ENCODE measurements at places on chromosomes 6 and 20.

GRCh38 chr6:92147246-92147645 is 1272.1 kb downstream of the EPHA7 start:
- no peak for DNase-seq

GRCh38 chr6:54716010-54716409 is 130.6 kb upstream of the FAM83B start:
- no peak for DNase-seq

DNA sequence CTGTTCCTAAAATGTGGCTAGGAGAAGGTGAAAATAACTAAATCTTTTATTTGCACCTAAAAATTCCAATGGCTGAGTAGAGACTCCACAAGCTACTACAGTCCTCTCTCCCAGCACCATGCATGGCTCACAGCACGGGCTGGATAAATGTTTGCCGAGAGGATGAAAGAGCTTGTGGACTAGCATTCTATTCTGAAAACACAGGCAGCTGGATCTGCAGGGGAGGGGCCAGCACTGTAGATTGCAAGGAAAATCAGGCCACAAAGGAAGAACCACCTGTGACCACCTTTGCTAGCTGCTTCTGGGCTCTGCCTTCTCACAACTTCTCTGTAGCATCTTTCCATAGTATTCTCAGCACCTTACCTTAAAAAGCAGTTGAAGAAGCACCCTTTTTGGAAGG is 46.6 kb downstream of the CLIC5 start:
- DNase-seq, result no peak

GRCh38 chr6:158285656-158286021 is 26.6 kb upstream of the TULP4 start:
- no peak for DNase-seq

DNA sequence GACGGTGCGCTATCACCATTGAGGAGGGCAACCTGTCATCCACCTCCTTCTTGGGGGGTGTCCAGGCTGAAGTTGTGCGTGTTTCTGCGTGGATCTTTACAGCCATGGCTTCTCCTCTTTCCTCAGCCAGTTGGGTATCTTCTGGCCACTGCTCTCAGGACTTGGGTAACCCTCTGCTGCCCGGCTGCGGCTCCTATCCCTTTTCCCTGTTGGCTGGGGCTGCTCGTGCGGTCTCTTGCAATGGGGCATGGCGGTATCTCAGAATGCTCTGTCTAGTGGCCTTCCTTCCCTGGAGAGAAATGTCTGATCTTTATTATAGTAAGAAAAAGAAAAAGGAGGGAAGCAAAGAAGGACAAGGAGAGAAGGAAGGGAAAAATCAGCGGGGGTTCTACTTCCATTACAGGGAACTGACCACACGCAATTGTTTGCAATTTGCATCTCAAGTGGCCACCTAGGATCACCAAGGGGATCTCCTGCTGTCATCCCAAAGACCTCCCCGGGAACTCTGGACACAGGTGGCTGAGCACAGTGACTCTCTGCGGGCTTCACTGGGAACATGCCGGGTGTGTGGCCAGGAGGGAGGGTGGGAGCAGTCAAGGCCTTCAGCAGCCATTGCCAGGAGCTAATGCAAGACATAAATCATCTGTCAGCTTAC is 60.8 kb downstream of the NPEPL1 start:
- no peak for DNase-seq

DNA sequence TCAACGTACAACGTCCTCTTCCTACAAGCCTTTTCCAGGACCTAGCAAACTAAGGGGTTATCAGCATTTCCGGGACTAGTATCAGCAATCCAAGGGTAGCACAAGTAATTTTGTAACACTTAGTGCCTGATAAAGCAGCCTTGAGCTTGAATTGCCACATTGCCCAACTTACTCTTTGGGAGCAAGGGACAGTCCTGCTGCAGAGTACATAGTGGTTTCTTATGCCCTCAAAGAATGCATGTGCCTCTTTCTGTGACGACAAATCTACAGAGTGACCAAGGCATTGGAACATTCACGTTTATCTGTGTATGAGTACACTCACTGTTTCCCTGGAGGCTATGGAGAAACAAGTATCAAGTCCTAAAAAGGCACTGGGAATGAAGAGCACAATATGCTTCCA is 3.2 kb upstream of the ID4 start:
- no peak for DNase-seq

GRCh38 chr20:32970973-32971300 is 33.3 kb downstream of the SUN5 start:
- no peak for DNase-seq

GRCh38 chr6:4698901-4699659 is 77.1 kb upstream of the CDYL start:
- DNase-seq, result peak; percentile 60

All from NCI-H2081 (cell line).